ENCODE measurements at places on chromosomes 7 and 10.
A peak's percentile ranks its signal among the peaks of the same experiment; 100 is the strongest.

GRCh38 chr10:1737222-1738061 lies at the start of gene ADARB2:
TSS of gene ADARB2 (minus strand) at chr10:1737525.
- no peak for DNase-seq

DNA sequence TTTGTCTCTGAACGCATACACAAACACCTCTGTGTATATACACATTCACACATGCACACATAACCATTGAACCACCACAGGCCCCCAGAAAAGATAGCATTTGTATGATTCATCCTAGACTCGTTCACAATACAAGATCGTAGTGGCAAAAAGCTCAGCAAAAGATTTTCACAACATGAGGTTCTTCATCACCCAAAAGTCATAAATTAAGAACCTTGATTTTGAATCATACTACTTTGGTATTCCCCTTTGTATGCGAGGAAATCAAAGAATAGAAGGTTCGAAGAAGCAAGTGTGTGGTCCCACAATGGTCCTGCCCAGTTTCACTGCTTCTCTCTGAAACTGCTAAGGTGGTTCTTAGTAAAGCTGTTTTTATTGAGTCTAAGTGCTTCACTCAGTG lies 200.7 kb downstream of the CELF2 start:
- no peak for DNase-seq

GRCh38 chr7:12289996-12290395 lies 78.9 kb downstream of the TMEM106B start:
- no peak for DNase-seq

- no peak for DNase-seq
Measured at GRCh38 chr10:78222096-78222790, 188.6 kb downstream of the RPS24 start.

GRCh38 chr10:24920907-24921881 lies 31.2 kb downstream of the PRTFDC1 start:
- peak; percentile 84 for DNase-seq

DNA sequence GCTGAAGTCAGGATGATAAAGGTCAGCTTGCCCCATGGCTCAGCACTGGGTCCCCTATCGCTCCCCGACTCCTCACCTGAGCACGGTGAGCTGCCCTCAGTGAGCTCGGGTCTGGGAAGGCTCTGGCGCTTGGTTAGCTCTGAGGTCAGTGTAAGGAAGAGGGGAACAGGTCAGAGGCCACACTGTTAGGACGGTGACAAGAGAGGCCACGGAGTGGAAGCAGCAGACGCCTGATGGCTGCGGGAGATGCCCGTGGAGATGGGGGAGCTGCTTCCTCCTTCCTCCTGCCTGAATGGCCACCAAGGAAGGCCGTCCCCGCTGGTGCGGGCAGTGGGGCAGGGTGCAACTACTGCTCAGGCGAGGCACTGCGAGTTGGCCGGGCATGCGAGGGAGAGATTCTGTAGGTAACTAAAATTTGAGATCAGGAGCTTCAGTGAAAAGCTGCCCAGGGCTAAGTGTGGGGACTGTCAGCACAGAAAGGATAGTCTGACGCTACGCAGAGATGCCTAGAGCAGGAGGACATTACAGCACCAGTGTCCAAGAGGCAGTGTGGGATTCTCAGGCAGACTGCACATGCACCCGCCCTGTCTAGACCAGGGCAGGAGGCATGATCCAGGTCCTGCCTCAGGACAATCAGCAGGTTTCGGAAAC lies 231.3 kb upstream of the GRB10 start:
- DNase-seq, result no peak

- no peak for DNase-seq
Measured at GRCh38 chr10:124647421-124648130, 96.6 kb downstream of the FAM53B start.

- DNase-seq, result no peak
Measured at GRCh38 chr10:102001435-102002068, 54.4 kb downstream of the ARMH3 start.

DNA sequence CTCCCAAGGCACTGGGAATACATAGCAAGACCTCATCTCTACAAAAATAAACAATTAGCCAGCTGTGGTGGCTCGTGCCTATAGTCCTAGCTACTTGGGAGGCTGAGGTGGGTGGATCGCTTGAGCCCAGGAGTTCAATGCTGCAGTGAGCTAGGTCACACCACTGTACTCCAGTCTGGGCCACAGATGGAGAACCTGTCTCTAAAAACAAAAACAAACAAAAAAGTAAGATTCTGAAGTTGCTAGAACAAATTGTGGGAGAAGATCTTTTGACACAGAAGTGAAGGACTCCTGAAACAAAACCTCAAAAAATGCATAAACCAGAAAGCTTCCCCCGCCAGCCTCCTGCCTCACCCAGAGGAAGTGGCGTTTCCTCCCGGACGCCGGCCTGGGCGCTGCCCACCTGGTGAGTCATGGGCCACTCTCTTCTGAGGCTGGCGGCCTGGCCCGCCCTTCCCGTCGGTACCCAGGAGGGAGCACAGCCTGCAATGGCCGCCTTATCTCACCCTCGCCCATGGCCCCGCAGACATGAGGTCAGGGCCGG lies 25.4 kb upstream of the ELN start:
- DNase-seq, result no peak

- no peak for DNase-seq
Measured at GRCh38 chr7:52289247-52289646, 746.2 kb upstream of the POM121L12 start.

GRCh38 chr7:131300572-131301466 lies 26.9 kb upstream of the MKLN1 start:
- no peak for DNase-seq

DNA sequence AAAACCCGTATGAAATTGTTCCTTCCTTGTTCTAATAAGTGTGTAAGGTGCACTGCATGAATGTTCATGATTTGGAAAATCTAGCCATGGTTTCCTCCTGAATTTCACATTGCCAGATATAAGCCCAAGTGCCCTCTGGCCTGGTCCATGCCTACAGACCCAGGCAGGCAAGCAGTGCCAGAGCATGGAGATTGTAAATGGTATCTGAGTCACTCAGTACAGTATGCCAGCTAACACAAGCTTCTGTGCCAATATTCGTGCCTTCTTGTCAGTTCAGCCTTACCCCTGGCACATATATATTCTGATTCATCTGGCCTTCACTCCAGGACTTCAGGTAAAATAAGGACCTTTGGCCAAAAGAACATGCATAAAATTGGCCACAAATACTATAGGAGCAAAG lies 38.4 kb upstream of the PDE1C start:
- no peak for DNase-seq

- DNase-seq, result peak; percentile 46
Measured at GRCh38 chr10:52443419-52444388, 129.6 kb downstream of the DKK1 start.

DNA sequence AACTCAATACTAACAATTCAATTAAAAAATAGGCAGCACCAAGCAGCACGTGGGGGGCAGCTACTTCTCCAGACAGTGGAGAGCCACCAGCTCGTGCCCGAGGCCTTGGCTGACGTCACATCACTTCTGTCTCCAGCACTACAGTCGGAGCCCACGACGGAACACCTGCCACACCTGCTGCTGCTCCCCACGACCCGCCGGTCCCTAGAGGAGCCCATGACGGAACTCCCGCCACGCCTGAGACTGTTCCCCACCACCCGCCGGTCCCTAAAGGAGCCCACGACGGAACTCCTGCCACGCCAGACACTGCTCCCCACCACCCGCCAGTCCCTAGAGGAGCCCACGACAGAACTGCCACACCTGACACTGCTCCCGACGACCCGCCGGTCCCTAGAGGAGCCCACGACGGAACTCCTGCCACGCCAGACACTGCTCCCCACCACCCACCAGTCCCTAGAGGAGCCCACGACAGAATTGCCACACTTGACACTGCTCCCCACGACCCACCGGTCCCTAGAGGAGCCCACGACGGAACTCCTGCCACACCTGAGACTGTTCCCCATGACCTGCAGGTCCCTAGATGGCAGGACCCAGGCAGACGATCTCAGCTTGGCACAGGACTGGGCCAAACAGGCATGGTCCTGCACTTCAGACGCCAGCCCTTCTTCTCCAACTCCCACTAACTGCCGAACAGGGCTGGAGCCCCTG lies 258.0 kb downstream of the ELFN1 start:
- no peak for DNase-seq

DNA sequence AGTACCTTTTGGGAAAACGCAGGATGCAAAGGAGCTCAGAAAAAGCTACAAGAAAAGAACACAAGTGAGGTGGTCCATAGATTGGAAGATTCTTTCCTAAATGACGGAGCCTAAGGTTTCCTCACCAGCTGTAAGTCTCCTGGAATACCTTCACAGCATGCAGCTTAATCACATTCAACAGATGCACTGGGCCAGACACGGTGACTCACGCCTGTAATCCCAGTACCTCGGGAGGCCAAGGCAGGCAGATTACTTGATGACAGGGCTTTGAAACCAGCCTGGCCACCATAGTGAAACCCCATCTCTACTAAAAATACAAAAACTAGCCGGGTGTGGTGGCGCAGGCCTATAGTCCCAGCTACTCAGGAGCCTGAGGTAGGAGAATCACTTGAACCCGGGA lies 228.7 kb downstream of the FRMD4A start:
- no peak for DNase-seq

DNA sequence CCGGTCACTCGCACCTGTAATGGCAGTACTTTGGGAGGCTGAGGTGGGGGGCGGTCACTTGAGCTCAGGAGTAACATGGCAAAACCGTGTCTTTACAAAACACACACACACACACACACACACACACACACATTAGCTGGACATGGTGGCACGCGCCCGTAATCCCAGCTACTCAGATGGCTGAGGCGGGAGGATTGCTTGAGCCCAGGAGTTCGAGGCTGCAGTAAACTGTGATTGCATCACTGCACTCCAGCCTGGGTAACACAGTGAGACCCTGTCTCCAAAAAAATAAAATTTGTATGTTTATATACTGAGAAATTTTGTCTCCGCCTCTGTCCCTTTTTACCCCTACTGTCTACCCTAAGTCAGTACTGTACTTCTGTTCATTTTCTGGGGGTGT lies 86.6 kb downstream of the CUX1 start:
- DNase-seq, result no peak

DNA sequence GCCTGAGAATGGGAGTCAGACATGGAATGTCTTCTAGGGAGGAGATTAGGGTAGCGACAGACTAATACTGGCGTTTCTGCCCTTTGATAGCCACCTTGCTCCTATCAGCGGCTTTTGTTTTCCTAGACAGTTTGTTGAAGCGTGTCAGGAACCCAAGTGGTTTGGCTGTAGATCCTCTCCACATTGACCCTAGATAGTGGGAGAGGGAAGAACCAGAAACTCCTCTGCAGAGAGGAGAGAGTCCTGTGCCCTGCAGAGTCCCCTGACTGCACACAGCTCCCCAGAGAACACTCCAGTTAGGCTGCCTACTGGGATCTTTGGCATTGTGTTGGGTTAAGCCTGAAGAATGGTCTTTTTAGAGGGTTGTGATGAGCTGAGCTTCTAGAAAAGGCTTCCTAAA lies 2.4 kb downstream of the MEPCE start:
- no peak for DNase-seq

- peak; percentile 81 for DNase-seq
Measured at GRCh38 chr7:42236976-42237810, at the start of gene GLI3. TSS of gene GLI3 (minus strand) at chr7:42237209. CDS start at chr7:42223253, 13,956 bp downstream.

DNA sequence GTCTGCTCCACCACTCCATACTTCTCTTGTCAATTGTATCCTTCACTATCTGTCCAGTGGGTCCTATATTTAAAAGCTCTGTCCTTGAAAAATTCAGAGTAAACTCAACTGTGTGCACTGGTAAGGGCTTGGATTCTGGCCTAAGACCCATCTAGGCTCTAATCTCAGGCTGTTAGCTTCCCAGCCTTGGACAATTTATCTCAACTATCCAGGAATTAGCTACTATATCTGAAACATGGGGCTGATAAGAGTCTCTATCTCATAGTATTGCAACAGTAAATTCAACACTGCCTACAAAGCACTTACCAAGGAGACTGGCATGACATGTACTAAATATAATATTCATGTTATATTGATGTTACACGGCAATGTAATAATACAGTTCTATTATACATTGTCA lies 303.4 kb downstream of the XPNPEP1 start:
- DNase-seq, result no peak

GRCh38 chr7:124662372-124662771 lies 103.2 kb downstream of the GPR37 start:
- DNase-seq, result no peak

DNA sequence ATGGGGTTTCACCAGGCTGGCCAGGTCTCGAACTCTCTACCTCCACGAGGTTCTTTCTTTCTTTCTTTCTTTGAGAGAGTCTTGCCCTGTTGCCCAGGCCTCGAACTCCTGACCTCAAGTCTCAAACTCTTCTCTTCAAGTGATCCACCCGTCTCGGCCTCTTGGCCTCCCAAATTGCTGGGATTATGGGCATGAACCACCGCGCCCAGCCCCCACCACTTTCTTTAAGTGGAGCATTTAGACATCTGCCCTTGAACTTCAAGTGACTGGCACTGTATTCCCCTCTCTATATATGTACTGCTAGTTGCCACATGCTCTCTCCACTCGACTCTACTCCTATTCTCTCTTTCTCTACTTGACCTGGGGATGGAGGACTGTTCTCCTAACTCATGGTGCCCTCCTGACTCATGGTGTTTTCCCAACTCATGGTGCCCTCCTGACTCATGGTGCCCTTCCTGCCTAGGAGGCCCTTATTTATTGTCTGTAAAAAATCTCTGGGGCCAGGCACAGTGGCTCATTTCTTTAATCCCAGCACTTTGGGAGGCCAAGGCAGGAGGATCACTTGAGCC lies 19.3 kb upstream of the ACHE start:
- DNase-seq, result no peak

DNA sequence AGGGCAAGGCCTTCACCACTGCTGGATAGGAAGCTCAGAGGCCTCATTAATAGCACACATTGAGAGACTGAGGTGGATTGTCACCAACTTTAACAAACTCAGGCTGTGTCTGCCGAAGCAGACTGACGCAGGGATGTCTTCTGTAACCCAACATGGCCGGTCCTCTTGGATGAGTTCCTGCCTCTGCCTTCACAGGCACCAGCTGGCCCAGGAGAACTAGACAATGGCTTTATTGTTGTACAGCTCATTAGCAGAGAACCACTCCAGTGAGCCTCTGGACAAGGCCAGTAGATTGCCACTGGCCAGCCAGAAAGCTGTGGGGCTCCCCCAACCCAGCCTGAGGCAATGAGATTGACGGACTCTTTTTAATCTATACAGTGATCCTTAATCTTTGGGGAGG lies 9.4 kb downstream of the NODAL start:
- no peak for DNase-seq

GRCh38 chr10:7054915-7055314 lies 355.9 kb downstream of the SFMBT2 start:
- DNase-seq, result no peak

DNA sequence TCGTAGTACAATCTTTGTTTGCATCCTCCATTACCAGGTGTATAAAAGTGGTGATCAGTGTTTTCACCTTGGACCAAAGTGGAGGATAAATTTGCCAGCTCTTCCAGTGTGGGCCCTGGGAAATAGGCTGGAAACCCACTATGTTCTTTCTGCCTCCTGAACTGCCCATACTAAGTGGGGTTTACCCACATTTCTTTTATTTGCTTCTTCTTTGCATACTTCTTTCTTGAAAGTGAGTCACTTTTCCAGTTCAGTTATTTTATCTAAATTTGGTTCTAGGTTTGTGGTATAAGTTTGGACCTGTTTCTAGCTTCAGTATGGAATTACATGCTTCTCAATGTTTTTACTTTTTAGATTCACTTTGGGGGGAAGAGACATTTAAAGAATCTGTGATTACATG lies 126.2 kb upstream of the ACBD5 start:
- DNase-seq, result no peak

GRCh38 chr7:52917982-52918578 lies 117.4 kb upstream of the POM121L12 start:
- no peak for DNase-seq

- DNase-seq, result no peak
Measured at GRCh38 chr7:110800984-110801383, 289.9 kb upstream of the LRRN3 start.
